A549 treated with RU486 at 1 μM for 4 hours (cell line): ENCODE measurements at places on chromosomes 1 and 21. TPM values are rescaled to one million over a fixed set of nuclear protein-coding genes. Genes with fewer than 3 reads are reported as not detected.

The PLEKHN1 gene
- 3.7 to 7.6 TPM (median 5.5 TPM) in 5 replicates for total RNA-seq

The ZNF670 gene
- 2.6 to 5.1 TPM (median 3.5 TPM) in 5 replicates for total RNA-seq

The POU3F1 gene
- 0.11 TPM in 1 of 5 replicates, not detected in the others for total RNA-seq

The LCE3D gene
- 0.96 to 1.3 TPM (median 0.97 TPM) in 3 of 5 replicates, not detected in the others for total RNA-seq
